ENCODE measurements at places on chromosomes 7 and 10.
A peak's percentile ranks its signal among the peaks of the same experiment; 100 is the strongest.

DNA sequence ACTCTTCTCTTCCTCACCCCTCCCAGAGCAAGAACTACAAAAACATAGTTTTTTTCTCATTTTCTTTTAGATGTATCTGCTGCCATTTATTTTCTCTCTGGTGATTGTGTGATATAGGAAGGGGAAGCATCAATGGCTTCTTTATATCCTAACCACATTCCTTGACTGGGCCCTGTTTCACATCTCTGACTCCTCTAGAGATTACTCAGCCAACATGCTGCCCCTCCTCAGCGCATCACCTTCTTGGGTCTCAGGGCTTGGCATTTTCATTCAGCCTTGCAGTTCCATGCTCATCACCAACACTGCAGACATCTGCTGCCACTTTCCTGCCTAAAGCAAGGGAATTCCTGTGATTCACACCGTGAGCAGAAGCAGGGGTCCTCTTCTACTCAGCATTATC is 705.5 kb downstream of the AUTS2 start:
- DNase-seq = no peak

DNA sequence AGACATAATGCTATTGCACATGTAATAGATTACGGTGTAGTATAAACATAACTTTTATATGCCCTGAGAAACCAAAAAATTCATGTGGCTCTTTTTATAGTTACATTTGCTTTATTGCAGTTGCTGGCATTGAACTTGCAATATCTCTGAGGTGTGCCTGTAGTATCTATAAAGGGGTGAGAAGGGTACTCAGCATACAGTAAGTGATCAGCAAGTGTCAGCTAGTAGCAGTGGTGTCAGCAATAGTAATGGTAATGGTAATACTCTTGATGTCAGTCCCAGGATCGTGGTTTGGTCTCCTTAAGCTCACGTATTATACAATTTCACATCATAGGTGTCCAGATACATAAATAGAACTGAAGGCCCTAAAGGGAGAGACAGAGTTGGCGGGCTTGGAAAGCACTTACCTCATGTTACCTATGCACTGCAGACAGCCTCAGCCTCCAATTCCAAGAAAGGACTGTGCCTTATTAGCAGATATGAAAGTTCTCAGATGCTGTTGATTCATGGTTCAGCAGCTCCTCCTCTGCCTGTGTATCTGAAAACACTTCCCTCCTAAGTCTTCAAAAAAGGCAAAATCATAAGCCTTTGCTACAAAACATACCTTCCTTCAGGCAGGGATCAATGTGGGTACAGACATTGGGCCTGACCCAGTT is 6.6 kb upstream of the GIMAP7 start:
- DNase-seq = no peak

- DNase-seq = peak; percentile 8
Measured at GRCh38 chr7:73363225-73364005, 35.5 kb downstream of the FKBP6 start.

DNA sequence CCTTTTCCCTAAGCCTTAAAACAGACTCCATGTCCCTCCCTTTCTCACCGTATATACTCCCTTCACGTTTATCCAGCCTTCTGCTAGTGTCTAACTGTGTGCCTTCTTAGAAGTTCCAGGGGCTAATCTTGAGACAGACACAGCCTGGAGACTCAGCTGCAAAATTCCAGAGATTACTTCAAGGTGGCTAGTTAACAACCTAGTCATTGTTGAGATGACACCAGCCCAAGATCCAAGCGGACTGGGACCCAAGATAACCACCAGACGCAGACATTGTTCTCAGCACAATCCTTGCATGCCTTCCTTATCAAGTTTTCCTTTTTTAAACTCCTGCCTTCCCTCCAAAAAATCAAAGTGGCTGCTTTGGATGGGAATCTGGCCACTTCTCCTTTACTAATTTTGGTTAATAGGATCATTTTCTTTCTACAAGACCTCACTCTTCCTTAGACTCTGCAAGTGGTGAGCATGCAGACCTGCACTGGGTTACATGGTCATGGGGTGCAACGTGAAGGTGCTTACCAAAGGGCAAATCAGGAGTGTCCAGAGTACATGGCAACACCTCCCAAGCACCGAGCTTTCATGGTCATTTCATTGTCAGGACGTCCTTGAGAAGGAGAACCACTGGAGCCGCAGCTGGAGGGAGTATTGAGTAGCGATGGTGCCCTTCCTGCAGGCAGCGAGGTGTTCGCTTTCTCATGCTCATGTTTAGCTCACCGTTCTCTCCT is 69.7 kb downstream of the ANLN start:
- DNase-seq = no peak

DNA sequence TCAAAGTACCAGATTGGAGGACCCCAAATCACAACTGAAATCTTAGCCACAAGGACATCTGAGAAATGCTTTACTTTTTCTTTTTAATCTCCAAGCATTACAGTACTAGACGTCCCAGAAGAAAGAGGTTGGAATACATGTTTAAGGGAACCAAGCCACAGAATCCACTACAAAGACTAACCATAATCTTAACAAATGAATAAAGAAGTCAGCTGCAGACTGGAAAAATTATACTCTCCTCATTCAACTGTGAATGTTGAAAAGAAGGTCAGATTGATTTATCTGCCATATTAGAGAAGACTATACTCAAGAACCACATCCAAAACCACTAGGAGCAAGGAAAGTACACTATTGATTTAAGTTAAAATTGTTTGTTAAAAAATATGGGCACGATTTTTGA is 102.1 kb upstream of the ABCB5 start:
- DNase-seq = no peak

DNA sequence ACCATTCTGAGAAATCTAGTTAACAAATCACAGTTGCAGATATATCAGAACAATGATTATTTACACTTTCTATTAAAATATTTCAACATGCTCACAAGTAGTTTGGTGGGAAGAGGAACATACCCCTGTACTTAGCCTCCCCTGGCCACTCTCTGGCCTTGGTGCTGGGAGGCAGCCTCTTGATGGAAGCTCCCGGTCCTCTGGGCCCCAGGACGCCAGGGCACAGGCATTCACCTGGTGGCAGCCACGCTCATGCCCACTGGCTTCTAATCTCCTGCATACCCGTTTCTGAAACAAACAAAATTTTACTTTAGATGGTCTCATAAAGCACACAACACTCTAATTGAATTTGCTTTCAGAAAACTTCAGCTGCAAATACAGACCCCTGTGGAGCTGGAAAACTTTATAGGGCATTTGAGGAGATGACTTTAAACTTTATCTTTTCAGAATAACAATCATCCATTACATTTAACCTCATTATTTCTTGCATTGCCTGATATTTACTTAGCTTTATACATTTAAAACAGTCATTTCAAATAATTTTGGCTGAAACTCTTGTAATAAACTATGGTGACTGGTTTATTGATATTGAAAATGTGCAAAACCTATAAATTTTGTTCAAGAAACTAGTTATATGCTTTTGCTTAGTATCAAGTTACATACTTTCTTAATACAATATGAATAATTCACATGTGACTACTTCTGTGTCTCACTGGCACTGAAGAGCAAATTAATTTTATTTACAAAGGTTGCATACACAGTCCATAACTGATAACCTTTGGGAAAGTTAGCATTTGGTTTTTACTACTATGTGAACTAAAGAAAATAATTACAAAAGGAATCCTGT is 30.8 kb downstream of the C10orf143 start:
- DNase-seq = no peak

DNA sequence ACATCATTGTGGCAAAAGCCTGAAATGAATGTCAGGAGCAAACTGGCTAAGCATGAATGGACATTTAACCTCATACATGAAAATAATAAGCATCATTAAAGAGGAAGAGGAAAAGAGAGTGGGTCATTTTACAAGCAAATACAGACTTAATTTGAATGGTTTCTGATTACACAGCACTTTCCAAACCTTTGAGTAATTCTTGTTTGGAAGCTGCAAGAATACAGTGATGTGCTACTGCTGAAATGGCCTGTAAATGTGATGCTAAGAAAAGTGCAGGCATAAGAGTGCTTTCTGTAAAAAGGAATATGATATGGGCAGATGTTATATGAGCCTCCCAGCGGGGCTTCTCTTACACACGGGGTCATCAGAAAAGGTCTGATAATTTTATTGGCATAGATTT is 30.2 kb downstream of the TAS2R16 start:
- DNase-seq = no peak

DNA sequence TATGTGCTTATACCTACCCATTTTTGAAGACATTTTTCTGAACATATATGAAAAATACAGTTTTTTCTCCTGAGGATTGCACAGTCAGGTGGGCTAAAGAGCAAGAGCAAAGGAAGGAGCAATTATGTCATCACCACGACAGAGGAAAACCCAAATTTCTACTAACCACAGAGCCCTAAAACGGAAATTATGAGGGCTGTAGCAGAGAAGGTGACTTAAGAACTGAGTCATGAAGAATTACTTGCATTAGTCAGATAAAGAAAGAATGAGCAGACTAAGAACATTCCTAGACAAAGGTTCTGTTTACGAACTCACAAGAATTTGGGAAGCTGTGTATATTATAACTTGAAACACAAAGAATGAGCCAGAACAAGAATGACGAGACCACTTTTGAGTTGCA is 974.4 kb downstream of the NXPH1 start:
- no peak for DNase-seq

DNA sequence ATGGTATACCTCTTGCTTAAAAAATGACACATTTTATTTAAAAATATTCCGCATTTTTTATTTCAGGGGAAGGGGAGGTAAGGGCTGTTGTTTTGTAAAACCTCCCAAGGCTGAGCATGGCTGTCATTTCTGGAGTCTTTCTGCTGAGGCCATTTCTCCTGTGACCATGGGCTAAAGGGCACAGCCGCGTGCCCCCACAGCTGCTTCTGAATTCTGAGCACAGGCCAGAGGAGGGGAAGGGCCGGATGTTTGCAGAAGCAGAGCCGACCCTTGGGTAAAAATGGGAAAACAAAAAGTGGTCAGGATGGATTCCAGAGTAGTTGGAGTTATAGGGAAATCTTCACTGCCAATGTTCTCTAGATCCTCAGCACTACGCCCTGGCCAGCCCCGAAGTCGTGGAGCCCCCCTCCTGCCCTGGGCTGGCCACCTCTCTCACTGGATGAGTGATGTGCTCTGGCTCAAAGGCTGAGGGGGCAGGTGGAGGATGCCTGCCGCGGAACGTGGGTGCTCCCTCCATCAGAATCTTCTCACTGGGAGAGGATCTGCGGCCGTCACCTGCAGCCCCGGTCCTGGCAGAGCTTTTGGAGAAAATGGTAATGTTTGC is 131.3 kb upstream of the ZEB1 start:
- no peak for DNase-seq

GRCh38 chr10:86971232-86971991 is 3.1 kb downstream of the ADIRF start:
- DNase-seq = peak; percentile 84

- no peak for DNase-seq
Measured at GRCh38 chr10:51567271-51567670, 132.1 kb downstream of the CSTF2T start.

GRCh38 chr7:142873281-142873784 is 12.2 kb downstream of the TRPV6 start:
- DNase-seq = peak; percentile 72

- no peak for DNase-seq
Measured at GRCh38 chr7:23343806-23344475, 44.8 kb downstream of the MALSU1 start.
